Osteoblast (primary cell): ENCODE measurements at places on chromosomes 12 and 14. TPM values are rescaled to one million over a fixed set of nuclear protein-coding genes. Genes with fewer than 3 reads are reported as not detected.

DNA sequence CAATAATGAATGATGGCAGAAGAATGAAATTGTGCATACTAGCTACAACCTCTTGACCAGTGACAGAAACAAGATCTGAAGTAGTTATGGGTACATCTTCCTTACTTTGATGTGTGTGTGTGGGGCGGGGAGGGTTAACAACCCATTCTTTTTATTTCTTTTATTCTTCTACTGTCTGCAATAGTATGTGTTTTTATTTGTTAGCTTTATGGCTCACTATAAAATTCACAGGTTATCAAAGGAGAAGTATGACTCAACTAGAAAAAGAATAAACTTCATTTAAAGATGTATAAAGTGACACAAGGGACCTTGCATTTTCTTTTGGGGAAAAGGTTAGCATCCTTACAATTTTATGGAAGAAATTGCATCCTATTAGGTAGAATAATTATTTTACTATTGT lies 430.5 kb downstream of the DAD1 start:
- no peak for DNase-seq
- H3K36me3 ChIP-seq: no peaks in the 10 kb centered on the region
- no peak overlapping the region for H3K27ac ChIP-seq
- H3K27me3 ChIP-seq: no peaks in the 10 kb centered on the region
- H3K4me1 ChIP-seq: no peaks in the 10 kb centered on the region

The CCDC88C gene
- 0.29 and 0.36 TPM in 2 replicates for total RNA-seq

DNA sequence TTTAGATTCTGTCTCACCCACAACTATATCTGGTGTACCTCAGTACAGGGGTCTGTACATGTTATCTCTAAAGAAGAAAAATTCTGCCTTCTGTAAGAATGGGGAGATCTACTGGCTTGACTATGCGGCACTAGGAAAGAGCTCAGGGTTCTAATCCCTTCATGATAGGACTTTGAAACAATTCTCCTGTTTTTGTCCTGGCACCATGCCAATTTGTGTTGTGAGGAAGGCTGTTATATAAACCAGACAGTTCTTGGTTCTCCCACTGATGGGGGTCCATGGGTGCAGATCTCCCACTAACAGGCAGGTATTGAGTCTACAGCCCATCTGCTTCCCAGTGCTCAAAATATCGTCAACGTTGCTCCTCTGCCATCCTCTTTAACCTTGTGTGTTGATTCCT lies 883.7 kb downstream of the GALC start:
- H3K4me1 ChIP-seq: no peaks in the 10 kb centered on the region
- no peak overlapping the region for H3K4me3 ChIP-seq
- H3K36me3 ChIP-seq: no peaks in the 10 kb centered on the region
- no peaks in the 10 kb centered on the region for H3K27me3 ChIP-seq

DNA sequence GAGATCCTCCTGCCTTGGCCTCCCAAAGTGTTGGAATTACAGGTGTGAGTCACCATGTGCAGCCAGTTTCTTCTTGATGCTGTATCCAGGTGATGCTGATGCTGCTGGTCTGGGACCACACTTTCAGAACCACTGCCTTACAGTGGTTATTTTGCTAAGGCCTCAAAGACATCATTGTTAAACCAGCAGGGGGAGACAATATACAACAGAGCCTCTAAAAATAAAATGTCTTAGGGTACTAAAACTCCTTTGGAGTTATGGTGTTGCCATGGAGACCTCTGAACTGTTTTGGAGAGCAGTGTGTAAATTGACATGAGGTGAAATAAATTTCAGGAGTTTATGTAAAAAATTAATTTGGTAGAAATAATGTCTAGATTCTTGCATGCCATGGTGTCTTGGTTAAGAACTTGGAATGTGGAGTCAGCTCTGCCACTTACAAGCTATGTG lies 1.1 kb upstream of the ARG2 start:
- DNase-seq: peak; percentile 89
- no peak overlapping the region for H3K4me3 ChIP-seq
- no peaks in the 10 kb centered on the region for H3K27me3 ChIP-seq

- no peak overlapping the region for H3K4me3 ChIP-seq
- H3K36me3 ChIP-seq: peaks cover 28% of the 10 kb centered on the region
- no peaks in the 10 kb centered on the region for H3K27me3 ChIP-seq
- peak; percentile 87 for DNase-seq
Measured at GRCh38 chr12:47808574-47809365, 10.9 kb downstream of the HDAC7 start.

The NKX2-1 gene
- total RNA-seq: not detected in 2 replicates

The NEUROD4 gene
- not detected in 2 replicates for total RNA-seq

GRCh38 chr12:46430340-46430948 lies 57.9 kb upstream of the SLC38A2 start:
- DNase-seq: peak; percentile 31
- H3K27me3 ChIP-seq: no peaks in the 10 kb centered on the region
- no peaks in the 10 kb centered on the region for H3K36me3 ChIP-seq
- peaks cover 26% of the 10 kb centered on the region for H3K4me1 ChIP-seq
- no peak overlapping the region for H3K4me3 ChIP-seq
